ENCODE measurements at places on chromosomes 1 and 21. TPM values are rescaled to one million over a fixed set of nuclear protein-coding genes. Genes with fewer than 3 reads are reported as not detected.

The TSPAN2 gene
- total RNA-seq: 32.8 TPM

The ADAM30 gene
- total RNA-seq: not detected

The CTSK gene
- total RNA-seq: 3.9 TPM

The SLC30A2 gene
- not detected for total RNA-seq

The TCHHL1 gene
- total RNA-seq: not detected

The ESPN gene
- 0.96 TPM for total RNA-seq

The VHLL gene
- total RNA-seq: 0.34 TPM

The PAQR7 gene
- 15.1 TPM for total RNA-seq

The SPRR2E gene
- not detected for total RNA-seq

The TRIM46 gene
- total RNA-seq: 13.6 TPM

The REN gene
- not detected for total RNA-seq

The GRHL3 gene
- 2.6 TPM for total RNA-seq

The ALX3 gene
- total RNA-seq: not detected

The TSACC gene
- total RNA-seq: 1.2 TPM

The CNR2 gene
- not detected for total RNA-seq

The B3GALT2 gene
- 0.39 TPM for total RNA-seq

The OR2L8 gene
- total RNA-seq: not detected

The AADACL3 gene
- not detected for total RNA-seq

The HSD11B1 gene
- total RNA-seq: not detected

The ALG14 gene
- 8.1 TPM for total RNA-seq

The OR10J1 gene
- total RNA-seq: not detected

The OR2AK2 gene
- not detected for total RNA-seq

The FCRLB gene
- 0.72 TPM for total RNA-seq

The SPRR1A gene
- total RNA-seq: not detected

The SLC41A1 gene
- 22.4 TPM for total RNA-seq

The SYPL2 gene
- total RNA-seq: 0.77 TPM

The TRAF5 gene
- total RNA-seq: 18.8 TPM

The TRAF3IP3 gene
- not detected for total RNA-seq

The FCRL5 gene
- total RNA-seq: not detected

The FCN3 gene
- not detected for total RNA-seq

The CELA3B gene
- total RNA-seq: not detected

Data from astrocyte (in vitro differentiated cells and primary cell).